Breast epithelium (tissue), 4 donors: ENCODE measurements at places on chromosomes 3 and 15.
A peak's percentile ranks its signal among the peaks of the same experiment; 100 is the strongest.

- no peak overlapping the region for H3K27ac ChIP-seq
- H3K4me1 ChIP-seq = peaks cover 14% of the 10 kb centered on the region
- peaks cover 25% of the 10 kb centered on the region for H3K27me3 ChIP-seq
Measured at GRCh38 chr15:41492597-41493204, 973 bp upstream of the ITPKA start.

- H3K36me3 ChIP-seq = no peaks in the 10 kb centered on the region
- H3K4me3 ChIP-seq = peak overlapping the region; percentile 26
- no peaks in the 10 kb centered on the region for H3K27me3 ChIP-seq
- peaks cover 9% of the 10 kb centered on the region for H3K4me1 ChIP-seq
- DNase-seq = no peak
Measured at GRCh38 chr3:123693584-123694190, 108.8 kb upstream of the HACD2 start.

- H3K27ac ChIP-seq = peak overlapping the region; percentile 82
- DNase-seq = no peak
- H3K27me3 ChIP-seq = no peaks in the 10 kb centered on the region
- H3K4me1 ChIP-seq = peaks cover 4% of the 10 kb centered on the region
Measured at GRCh38 chr15:52651868-52652267, 27.3 kb downstream of the ATOSA start.

DNA sequence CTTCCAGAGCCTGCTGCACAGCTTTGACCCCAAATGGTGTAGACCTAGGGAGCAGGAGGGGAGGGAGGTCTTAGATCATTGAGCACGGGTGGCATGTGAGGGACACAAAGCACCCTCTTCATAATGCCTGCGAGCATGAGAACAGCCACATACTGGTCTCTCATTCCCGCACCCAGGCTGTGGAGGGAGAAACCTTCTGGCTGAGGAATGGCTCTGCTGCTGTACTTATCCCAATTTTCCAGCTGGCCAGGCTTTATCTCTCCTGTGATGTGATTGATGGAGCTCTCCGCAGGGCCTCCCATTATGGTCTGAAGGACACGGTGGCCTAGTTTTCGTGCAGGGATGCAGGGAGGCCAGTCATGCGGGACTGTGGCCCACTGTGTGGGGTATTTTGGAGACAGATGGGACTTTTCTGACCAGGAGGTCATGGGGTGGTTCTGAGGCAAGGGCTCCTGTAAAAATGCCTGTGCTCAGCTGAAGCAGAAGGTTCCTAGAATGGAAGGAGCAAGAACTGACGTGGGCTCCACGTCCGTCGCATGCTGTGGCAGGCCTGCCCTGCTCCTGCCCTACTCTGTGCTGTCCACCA, 251.5 kb downstream of the PLCL2 start:
- H3K36me3 ChIP-seq = no peaks in the 10 kb centered on the region
- H3K4me1 ChIP-seq = no peaks in the 10 kb centered on the region
- no peak for DNase-seq
- no peak overlapping the region for H3K4me3 ChIP-seq
- H3K27ac ChIP-seq = no peak overlapping the region
- H3K27me3 ChIP-seq = no peaks in the 10 kb centered on the region

DNA sequence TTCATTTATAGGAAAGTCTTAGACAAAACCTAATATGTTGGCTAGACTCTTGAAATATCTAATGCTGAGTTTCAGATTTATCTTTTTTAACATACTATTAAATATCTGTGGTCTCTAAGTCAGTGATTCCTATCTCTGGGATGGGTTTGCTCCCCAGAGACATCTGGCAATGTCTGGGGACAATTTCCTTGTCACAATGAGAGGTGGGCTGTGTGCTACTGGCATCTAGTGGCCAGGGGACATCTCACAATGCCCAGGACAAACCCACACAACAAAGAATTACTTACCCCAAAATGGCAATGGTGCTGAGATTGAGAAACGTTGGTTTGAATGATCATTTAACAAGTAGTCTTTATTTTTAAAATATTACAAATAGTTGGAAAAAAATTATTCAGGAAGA, 602.1 kb downstream of the MAGI1 start:
- no peaks in the 10 kb centered on the region for H3K36me3 ChIP-seq
- H3K4me1 ChIP-seq = no peaks in the 10 kb centered on the region
- no peak for DNase-seq
- no peak overlapping the region for H3K27ac ChIP-seq

GRCh38 chr3:16944356-16944755, 59.6 kb downstream of the PLCL2 start:
- H3K4me3 ChIP-seq = no peak overlapping the region
- DNase-seq = no peak
- no peaks in the 10 kb centered on the region for H3K27me3 ChIP-seq

DNA sequence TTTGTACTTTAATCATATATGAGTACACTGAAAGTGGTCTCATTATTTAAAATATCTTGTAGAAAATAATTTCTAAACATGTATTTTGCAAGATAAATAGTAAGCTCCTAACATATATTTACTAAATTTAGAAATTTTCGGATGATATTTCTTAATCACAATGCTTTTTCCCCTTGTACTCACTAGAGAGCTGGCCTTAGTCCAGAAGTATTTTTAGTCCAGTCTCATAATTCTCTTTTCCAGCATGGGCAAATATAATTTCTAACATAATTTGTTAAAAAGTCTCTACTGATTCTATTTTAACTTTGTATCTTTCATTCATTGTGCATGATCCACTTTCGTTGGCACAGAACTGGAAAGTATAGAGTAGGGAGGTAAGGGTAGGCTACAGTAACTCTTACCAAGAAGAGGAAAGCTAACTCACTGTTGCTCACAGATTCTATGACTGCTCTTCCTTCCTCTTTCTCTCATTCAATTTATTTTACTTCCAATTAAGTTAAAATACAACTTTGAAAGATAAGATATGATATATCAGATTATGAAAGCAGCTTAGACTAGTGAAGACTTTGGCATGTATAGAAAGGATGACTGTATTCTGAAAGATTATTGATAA, 39.3 kb downstream of the FGF7 start:
- no peaks in the 10 kb centered on the region for H3K4me1 ChIP-seq
- no peak overlapping the region for H3K27ac ChIP-seq

DNA sequence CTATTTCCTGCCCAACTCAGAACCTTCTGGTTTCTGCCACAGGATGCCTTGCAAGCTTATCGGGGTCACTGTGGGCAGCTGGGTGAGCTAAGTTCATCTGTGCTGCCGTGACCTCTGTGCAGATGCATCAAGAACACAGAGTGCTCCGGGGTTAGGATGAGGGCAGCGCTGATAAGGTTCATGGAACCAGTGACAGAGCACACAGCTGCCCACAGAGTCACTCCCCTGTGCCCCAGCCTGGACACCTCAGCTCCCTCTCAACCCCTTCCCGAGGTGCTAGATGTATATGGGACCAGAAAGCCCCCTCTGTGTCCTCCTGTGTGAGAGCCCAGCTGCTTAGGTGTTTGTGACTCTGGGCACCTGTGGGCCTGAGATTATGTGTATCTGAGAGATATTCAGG, 15.8 kb upstream of the ALAS1 start:
- H3K36me3 ChIP-seq = no peaks in the 10 kb centered on the region
- no peak overlapping the region for H3K4me3 ChIP-seq
- peaks cover 4% of the 10 kb centered on the region for H3K4me1 ChIP-seq
- peak overlapping the region; percentile 55 for H3K27ac ChIP-seq
- DNase-seq = no peak

GRCh38 chr15:99738021-99738847, 5.0 kb upstream of the LYSMD4 start:
- no peaks in the 10 kb centered on the region for H3K27me3 ChIP-seq
- no peaks in the 10 kb centered on the region for H3K4me1 ChIP-seq
